ENCODE measurements at places on chromosomes 2 and 18.

DNA sequence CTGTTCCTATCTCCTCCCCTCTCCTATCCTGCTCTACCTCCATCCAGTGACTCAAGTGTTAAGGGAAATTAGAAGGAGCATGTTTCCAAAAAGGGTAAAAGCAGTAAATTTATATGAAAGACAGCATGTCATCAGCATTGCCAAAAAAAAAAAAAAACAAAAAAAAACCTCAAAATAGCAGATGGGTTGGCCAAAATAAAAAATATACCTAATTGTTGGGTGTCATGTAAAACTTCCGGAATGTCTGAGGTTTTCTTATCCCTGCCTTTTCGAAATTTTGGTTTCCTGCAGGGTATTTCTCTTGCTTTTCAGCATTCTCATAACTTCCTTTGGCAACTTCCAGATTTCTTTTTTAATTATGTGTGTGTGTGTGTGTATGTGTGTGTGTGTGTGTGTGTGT is 241.6 kb upstream of the FN1 start:
- no peak for DNase-seq

DNA sequence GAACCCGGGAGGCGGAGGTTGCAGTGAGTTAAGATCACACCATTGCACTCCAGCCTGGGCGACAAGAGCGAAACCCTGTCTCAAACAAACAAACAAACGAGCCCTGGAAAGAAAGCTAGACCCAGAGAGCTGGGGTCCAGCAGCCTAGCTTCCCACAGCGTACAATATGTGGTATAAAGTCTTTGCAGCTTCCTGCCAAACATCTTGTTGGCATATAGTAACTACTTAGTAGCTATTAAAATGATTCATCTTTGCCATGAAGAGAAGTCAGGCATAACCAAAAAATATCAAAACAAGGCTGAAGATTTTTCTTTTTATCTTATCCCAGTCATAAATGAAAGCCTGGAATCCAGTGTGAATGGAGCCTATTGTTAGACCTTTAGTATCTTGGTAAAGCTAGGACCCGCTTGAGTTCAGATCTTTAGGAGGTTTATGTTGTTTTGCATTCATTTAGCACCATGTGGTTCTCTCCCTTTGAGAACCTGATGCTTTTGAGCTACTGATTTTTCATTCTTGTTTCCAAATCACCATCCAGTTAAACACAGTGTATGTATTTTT is 139.7 kb upstream of the NOSTRIN start:
- DNase-seq = no peak

GRCh38 chr2:31322371-31322770 is 88.4 kb downstream of the EHD3 start:
- no peak for DNase-seq

GRCh38 chr2:239903803-239904202 is 121.3 kb downstream of the NDUFA10 start:
- DNase-seq = no peak
